IPS DF 6.9 (cell line): ENCODE measurements at places on chromosomes 2 and 18.

GRCh38 chr18:48949606-48950535 is 894 bp downstream of the SMAD7 start:
- no peak for DNase-seq

DNA sequence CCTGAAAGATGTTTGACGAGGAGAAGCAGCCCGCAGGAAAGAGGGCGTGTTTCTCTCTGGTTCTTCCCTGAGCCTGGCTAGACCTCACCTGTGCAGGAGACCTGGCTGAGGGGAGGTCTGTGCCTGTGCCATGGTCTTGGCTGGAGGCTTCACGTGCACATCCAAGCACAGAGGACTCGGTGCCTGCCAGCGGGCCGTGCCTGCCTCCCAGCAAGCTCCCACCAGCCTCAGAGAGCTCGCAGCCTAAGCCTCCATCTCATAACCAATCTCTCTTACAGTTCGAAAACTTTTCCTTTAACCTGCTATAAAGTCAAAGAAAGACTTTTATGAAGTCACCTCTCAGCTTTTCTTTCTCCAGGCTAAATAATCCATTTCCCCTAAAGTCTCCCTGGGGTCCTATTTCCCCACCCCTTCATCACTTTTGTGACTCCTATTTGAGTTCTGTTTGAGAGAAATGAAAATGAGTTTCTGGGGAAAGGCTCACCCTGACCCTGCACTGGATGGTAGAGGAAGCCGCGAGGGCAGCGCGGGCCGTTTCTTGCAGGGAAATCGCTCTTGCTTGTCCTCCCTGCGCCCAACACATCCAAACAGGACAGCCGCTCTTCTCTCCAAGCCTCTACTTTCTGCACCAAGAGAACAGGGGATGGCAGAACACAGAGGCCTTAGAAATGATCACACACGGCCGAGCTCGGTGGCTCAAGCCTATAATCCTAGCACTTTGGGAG is 521.0 kb downstream of the SOX11 start:
- no peak for DNase-seq

- no peak for DNase-seq
Measured at GRCh38 chr18:36471393-36471792, 173.9 kb downstream of the FHOD3 start.

GRCh38 chr18:79062806-79063205 is 6.4 kb upstream of the ATP9B start:
- no peak for DNase-seq

- DNase-seq = no peak
Measured at GRCh38 chr2:120128216-120128615, 95.0 kb downstream of the TMEM185B start.

DNA sequence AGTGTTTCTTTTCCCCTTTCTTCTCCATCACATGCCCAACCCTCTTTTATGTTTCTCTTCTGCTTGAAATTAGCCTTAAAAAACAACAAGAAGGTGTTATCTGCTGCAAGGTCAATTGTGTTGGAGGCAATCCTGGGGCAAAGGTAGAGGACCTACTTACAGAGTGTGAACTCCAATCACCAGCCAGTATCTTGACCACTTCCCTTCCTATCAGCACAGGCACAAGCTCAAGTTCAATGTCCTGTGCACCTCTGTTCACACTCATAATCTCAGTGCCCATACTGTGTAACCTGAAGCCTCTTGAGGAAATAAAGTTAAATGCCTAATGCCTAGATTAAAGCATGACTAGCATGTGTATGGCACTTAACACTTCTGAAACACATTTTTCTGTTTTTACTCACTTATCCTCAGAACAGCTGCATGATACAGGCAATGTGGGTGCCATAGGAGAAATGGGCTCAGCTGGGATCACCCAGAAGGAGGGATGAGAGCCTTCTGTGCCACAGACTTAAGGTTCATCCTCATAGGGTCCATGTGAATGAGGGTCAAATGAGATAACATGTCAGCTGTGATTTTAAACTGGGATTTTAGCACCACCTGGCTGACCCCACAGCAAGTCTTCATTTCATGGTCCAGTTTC is 701.5 kb downstream of the BCL11A start:
- no peak for DNase-seq

DNA sequence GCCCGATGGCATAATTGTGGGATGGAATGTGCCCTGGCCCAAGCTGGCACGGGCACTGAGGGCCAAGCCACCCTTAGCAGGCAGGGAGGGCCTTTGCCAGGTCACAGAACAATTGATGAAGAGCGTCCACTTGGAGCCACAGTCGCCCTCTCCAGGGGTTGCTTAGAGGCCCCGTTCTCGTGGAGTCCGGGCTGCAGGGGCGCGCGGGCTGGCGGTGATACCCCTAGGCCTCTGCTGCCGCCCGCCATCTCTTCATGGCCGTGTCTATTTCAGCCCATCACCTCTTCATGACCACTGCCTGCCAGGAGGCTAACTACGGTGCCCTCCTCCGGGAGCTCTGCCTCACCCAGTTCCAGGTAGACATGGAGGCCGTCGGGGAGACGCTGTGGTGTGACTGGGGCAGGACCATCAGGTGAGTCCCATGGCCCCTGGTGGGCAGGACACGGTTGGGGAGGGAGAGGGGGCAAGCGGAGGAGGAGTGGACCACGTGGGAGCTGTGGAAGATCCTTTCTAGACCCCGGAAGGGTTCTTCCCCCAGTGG is 17.6 kb downstream of the RAMP1 start:
- DNase-seq = no peak

GRCh38 chr2:51263951-51264350 is 232.0 kb upstream of the NRXN1 start:
- DNase-seq = no peak

DNA sequence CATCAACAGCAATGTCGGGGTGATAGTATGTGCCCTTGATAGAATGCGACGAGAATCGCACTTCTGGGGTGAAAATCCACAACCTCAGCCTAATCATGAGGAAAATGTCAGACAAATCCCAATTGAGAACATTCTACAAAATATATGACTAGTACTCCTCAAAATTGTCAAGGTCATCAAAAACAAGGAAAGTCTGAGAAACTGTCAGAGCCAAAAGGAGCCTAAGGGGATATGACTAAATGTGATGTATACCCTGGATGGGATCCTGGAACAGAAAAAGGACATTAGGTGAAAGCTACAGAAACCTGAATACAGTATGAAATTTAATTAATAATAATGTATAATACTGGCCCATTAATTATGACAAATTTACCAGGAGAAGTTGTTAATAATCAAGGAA is 7.6 kb upstream of the CACNB4 start:
- no peak for DNase-seq

- DNase-seq = no peak
Measured at GRCh38 chr2:145123606-145124005, 603.7 kb upstream of the ZEB2 start.

DNA sequence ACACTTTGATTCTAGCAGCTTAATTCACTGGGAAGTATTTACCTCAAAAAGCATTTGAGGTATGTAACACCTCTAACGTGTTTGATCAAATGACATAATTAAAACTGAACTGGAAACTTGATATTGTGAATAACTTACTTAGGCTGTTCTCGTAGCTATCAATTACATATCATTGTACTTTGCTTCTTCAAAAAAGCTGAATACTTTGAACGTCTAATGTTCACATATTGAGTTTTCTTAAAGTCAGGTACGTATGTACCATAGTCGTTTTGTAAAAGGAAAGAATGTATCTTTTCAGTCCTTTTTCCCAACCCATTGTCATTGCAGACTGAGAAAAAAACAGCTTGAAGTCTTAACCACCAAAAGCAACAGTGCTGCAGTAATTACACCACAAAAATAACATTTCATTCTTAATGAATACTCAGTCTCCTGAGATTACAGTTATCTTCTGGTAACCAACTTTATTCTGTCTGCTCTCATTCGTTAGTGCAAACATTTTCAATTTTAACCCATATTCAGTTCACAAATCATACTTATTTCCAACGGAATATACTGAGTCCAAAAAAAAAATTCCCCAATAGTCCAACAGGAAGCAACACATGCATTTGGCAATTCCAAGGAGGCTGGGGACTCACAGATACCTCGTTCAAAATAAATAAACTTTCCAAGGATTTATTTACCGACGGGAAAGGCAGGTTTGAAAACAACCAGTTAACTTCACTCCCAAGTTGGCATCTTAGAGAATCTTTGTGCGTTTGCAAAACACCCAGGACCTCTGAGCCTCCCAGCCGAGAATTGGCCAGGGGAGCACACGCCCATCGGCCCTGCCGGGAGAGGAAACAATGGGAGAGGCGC is 1.1 kb downstream of the CHN1 start:
- no peak for DNase-seq

DNA sequence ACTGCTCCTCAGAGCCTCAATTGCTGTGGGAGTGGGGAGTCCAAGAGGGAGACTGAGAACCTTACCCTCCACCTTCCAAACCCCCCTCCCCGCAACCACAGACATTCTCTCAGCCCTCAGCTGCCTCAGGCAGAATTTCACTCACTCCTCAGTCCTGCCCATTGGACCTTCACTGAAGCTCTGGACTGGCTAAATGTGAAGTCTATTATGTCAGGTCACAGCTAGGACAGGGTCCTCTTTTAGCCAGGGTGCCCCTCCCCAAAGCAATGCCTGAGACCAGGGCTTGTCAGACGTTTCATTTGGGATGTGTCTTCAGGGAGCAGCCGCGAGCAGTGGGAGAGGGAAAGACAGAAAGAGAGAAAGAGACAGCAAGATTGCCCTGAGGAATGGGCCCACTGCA is 199.3 kb upstream of the CCDC68 start:
- DNase-seq = no peak

GRCh38 chr2:41736586-41736985 is 311.2 kb upstream of the PKDCC start:
- no peak for DNase-seq

DNA sequence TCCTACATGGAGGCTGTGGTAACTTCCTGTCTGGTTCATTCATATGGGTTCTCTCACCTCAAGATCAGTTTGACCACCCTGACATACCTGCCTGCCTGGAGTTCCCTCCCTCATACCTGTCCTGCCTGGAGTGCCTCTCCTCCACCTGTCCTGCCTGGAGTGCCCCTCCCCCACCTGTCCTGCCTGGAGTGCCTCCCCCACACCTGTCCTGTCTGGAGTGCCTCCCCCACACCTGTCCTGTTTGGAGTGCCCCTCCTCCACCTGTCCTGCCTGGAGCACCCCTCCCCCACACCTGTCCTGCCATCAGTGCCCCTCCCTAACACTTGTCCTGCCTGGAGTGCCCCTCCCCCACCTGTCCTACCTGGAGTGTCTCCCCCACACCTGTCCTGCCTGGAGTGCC is 461.9 kb downstream of the PTPRM start:
- no peak for DNase-seq
